Natural killer cell treated with Interleukin-12 subunit alpha and Interleukin-12 subunit beta and Interleukin-15 and Interleukin-18, amount 100 ng/mL, for 72 hours (primary cell): ENCODE measurements at places on chromosomes 3 and 15. TPM values are rescaled to one million over a fixed set of nuclear protein-coding genes. Genes with fewer than 3 reads are reported as not detected.

SIDT1 gene
- 44.1 TPM for total RNA-seq

DNA sequence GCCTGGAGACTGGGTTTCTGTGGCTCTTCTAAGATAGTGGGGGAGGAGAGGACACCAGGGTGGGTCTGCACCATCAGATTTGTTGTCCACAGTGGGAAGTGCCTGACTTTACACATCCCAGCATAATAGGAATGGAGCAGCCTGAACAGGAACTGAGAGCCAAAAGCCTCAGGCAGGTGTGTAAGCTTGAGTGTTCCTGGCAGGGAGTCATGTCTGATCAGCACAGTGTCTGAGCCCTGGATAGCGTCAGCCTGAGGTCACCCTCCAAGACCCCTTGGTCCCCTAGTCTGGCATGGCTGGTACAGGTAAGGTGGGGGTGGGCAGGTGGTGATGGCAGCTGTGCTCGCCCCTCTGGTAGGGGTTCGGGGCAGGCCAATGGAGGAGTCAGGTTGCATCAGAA, 20.2 kb downstream of the INSYN1 start:
- DNase-seq = no peak

DNA sequence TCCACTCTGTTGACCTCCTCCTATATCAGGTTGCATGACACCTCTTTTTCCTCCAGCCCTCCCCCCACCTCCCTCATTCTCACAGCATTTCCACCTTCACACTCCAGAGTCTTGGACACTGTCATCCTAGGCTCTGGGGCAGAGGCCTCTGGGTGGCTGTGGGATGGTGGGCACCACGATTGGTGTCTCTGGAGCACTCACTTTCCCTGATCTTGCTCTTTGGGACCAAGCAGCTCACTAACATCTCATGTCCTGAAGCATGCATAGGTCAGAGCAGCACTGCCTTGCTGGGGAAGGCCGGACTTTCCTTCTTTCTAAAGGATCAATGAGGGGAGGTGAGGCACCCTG, 14.9 kb downstream of the ZBTB47 start:
- no peak for DNase-seq

- DNase-seq = no peak
These were observed 27.3 kb downstream of the MGLL start for GRCh38 chr3:127794972-127795371.

DNA sequence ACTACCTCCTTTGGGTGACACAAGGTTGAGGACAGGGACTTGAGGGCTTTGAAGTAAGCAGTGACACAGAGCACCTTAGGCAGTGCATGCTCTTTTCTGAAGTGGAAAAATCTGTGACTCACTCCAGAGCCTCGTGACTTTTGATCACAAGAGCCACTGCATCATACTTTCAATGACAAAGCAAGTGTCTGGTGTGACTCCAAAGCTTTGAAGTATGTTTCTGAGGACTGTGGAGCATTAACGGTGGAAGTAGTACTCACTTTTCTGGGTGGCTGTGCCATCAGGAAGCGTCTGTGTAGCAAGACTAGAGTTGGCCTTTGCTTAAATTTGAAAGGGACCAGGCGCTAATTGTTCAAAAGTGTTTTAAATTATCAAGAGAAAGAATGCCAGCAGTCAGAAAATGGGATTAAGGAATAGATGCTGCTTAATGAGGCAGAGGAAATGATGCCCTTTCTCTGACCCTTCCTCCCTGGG, 210.7 kb upstream of the TRIM42 start:
- DNase-seq = no peak
